Nucleus accumbens (tissue), 56 donors: ENCODE measurements at places on chromosomes 6 and 20.
A peak's percentile ranks its signal among the peaks of the same experiment; 100 is the strongest.

DNA sequence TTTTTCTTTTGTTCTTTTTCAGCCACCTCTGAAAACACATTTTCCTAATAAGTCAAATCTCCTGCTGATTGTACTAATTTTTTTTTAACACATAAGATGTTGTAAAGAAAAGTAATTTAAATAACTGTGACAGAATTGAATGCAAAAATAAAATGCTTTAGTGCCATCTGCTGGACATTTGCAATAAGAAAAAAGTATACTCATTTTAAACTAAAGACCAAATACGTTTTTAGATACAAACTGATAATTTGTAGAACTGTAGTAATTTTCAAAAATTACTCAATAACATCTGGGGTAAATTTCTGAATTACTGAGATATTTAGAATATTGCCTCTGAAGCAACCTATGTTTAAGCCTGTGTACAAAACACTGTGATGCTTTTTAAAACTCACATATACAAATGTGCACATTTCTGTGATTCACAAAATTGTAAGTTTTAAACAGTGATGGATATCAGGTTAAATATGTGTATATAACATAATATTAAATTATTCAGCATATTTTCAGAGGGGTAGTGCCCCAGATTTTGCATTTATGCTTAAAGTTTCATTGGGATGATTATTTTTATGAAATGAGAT is 198.7 kb downstream of the RIMS1 start:
- DNase-seq: no peak

GRCh38 chr6:69064226-69064625 is 429.1 kb downstream of the ADGRB3 start:
- DNase-seq: no peak

DNA sequence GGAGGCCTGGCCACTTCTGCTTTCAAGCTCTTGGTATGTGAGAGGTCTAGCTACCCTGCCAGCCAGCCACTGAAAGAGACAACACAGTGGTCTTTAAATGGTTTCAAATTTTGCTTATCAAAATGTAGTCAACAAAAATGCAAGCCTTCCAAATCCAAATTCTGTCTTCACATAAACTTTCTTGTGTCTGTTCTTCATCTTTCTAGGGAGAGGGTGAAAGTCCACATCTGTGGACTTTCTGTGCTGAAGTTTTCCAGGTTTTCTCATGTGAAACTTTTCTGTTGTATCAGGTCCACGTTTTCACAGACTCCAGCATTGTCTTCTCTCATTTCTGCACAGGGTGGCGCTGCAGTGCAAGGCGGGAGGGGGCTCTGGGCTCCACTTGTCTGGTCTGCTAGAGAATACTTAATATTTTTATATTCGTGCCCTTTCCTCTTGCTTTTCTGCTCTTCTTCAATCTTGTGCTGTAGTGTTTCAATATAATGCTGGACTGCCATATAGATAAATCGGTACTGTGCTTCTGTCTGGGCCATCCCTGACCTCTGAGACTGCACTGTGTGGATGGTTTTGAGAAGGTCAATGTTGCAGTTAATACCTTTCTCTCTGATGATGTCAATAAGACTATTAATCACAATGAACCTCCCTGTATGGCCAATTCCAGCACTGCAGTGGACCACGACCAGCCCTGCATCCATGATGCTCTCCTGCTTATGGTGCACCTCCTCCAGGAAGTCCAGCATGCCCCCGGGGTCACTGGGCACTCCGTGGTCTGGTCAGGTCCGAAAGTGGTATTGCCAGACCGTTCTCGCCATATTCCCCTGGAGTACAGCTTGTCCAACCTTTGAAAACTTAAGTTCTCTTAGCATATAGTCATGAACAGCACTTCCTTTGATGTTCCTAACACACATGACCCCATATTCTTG is 161.6 kb upstream of the TNFAIP3 start:
- DNase-seq: no peak

- peak; percentile 6 for DNase-seq
Observed at GRCh38 chr20:37755665-37756064, 61.8 kb downstream of the CTNNBL1 start.

GRCh38 chr6:75266716-75267291 is 17.8 kb downstream of the TMEM30A start:
- no peak for DNase-seq

- DNase-seq: no peak
Observed at GRCh38 chr6:132161283-132161682, 210.1 kb upstream of the CCN2 start.
